GM13976 (cell line): ENCODE measurements at places on chromosomes 7 and 10.

DNA sequence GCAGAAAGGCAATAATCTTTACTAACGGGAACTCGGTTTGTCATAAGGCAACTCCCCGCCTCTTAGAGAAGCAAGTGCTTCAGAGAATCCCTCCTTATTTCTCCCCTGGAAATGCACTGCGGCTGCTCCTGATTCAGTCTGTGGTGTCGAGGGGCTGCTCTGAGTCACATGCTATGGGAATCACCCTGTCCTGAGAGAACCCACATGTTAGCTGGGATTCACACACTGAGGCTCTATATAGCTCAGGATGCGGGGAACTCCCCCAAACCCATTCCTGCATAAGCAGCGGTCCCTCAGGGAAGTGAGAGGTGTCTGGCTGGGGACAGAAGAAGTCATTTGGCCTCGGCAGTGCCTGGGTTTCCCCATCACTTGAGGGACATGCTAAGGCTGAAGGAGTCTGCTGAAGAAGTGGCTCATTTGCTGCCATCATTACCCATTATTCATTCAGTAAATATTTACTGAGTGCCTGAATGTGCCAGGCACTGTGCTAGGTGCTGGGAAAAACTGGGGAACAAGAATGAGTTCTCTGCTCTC is 87.5 kb downstream of the ATXN7L1 start:
- no peak for DNase-seq

GRCh38 chr7:101954499-101954898 is 137.1 kb downstream of the CUX1 start:
- DNase-seq, result no peak

DNA sequence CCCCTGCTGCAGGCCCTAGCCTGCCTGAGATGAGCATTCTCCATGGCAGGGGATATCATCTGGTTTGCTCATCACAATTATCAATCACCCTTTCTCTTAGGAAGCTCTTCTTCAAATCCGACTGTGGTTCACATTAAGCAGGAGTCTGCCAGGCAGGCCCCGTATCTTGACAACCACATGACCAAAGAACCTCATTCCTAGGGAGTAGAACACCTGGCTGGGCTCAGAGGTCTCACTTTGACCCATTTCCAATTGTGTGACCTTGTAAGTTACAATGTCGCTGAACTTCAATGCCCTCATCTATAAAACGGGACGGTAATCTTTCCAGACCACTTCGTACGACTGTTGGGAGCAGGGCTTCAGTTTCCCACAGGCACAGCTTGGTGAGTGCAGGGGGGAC is 156.4 kb upstream of the PCBD1 start:
- DNase-seq, result no peak

- DNase-seq, result no peak
Observed at GRCh38 chr7:16810573-16810972, 5.8 kb upstream of the AGR2 start.

DNA sequence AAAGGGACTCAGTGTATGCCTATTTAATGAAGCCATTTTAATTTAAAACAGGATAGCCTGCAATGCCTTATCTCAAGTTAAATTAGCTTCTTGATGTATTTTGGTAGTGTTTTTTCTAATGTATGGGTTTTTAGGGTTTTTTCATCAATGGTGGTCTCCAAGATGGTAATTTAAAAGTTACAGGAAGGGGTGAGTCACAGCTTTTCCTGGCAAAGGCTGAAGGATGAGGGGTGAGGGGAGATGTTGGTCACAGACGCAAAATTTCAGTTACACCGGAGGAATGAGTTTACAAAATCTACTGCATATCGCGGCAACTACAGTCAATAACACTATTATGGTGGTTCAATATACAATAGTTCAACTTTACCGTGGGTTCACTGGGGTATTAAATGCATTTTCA is 31.6 kb downstream of the CCDC3 start:
- DNase-seq, result no peak

GRCh38 chr7:33986951-33987947 is 81.9 kb downstream of the BMPER start:
- no peak for DNase-seq

DNA sequence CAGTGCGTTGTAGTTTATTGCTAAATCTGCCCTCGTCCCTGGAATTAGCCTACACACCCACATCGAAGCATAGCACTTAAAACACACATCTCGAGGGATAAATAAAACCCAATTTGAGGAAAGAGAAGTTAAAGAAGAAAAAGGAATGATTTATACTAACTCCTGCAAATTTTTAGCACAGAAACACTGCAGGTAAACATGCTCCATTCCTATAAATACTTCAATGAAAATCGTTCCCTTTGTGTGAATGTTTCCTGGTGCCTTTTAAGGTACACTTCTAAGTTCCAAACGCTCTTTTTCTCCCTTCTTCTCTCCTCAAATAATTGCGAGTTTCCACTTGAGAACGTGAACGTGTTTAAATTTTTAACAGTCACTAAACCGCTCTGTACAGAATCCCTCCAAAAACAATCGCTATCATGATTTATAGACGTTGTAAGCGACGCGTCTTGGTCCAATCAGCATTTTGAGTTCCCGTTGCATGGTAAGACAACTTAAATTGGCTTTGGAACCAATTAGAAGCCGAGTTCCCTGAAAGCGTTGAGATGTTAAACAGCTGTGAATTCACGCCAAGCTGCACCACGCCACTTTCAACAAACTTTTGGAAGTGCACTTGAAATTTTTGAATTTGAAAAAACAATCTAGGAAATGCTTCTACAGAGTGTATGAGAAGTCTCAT is 12.5 kb upstream of the EBLN1 start:
- DNase-seq, result peak; percentile 29

GRCh38 chr7:30880941-30881340 is 30.7 kb upstream of the AQP1 start:
- DNase-seq, result no peak

DNA sequence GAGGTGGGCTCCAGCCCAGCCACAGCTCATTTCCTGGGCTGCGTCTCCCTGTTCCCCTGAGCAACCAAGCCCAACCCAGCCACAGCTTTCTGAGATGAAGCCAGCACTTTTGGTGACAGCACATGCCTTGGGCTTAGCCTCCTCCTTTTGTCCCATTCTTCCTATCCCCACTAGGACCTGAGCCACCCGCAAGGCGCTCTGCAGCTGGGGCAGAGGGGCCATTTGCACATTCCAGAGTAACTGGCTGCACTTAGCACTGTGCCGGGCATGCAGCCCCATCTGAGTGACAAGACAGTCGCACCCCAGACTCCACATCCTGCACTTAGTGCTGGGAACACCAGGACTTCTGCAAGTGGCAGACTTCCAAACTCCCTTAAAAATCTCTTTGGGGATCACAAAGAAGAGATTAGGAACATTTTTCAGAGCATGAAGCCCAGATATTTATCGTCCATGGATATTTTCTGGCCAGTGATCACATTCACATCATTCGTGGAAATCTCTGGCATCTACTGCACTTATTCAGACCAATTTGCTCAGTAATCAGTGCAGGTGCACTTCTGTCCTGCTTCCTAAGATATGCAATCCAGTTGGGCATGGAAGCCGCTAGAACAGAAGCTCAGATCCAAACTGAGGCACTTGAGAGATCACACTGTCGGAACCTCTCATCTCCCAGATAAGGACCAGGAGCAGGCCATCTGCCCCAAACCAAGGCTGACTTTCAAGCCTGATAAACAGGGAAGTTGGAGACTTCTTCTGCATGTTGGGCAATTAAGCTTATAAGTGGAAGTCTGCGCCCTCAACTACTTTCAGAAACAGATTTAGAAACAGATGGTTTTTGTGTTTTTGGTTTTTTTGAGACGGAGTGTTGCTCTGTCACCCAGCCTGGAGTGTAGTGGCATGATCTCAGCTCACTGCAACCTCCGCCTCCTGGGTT is 26.4 kb downstream of the CHST15 start:
- DNase-seq, result no peak

GRCh38 chr10:6513476-6513875 is 66.6 kb downstream of the PRKCQ start:
- no peak for DNase-seq

DNA sequence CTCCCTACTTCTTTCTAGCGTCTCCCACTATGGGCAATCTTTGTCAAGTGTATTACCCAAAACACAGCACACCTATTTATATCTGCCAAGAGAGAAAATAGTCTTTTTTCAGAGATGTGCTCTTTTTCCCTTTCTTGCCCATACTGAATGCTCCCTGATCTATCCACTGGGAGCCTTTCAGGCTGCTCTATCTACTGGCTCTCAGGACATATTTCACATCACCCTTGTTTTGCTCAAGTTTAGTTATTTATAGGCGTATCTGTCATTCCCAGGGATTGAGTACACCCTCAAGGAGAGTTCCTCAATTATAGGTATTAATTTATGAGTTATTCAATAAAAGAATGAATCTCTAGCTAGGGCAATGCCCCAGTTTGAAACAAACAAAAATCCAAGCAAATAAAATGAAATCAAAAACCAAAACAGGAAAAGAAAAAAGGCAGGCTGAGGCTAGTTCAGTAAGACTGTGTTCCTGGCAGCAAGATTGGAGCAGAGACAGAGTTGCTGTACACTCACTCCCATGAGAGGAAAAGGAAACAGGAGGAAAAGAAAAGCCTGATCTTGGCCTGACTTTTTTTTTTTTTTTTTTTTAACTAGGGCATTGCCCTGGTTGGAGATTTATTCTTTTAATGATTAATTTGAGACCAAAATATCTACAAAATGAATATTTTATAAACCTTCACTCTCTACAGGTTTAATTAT is 665.9 kb upstream of the PCDH15 start:
- DNase-seq, result no peak

DNA sequence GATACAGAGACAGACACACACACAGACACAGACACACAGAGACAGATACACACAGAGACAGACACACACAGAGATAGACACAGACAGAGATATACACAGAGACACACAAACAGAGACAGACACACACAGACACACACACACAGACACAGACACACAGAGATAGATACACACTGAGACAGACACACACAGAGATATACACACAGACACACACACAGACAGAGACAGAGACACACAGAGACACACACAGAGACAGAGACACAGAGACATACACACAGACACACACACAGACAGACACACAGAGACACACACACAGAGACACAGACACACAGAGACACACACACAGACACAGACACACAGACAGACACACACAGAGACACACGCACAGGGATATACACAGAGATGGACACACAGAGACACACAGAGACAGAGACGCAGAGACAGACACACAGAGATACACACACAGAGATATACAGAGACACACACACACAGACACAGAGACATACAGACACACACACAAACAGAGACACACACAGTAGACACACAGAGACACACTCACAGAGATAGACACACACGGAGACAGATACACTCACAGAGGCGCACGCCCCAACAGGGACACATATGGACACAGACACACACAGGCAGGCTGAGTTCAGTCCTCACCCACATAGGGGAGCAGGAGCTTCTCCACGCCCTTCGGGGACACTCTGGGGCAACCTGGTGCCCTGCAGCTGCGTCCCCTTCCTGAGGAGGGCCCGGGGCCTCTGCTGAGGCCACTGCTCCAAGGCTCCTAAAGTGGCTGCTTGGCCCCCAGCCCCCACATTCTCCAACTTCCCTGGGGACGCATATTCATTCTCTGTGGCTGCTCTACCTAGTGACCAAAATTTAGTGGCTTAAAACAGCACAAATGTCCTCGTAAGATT is 10.3 kb upstream of the PPP2R2D start:
- no peak for DNase-seq

DNA sequence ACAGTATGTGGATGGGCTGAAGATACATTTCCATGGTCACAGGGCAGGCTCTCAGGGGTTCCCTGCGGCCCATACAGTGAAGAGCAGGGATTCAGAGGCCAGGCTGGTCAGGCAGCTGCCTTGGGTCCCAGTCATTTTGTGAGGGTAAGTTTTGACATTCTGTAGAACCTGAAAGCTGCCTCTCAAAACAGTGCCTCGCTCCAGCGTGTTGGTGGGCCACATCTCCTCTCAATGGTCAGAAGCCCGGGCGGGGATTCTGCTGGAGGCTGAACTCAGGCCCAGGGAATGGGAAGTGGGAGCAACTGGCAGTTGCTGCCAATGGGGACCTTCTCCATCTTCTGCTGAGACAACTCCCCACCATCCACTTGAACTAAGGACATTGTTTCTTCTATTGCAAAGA is 190.0 kb downstream of the PTPN20 start:
- DNase-seq, result no peak

DNA sequence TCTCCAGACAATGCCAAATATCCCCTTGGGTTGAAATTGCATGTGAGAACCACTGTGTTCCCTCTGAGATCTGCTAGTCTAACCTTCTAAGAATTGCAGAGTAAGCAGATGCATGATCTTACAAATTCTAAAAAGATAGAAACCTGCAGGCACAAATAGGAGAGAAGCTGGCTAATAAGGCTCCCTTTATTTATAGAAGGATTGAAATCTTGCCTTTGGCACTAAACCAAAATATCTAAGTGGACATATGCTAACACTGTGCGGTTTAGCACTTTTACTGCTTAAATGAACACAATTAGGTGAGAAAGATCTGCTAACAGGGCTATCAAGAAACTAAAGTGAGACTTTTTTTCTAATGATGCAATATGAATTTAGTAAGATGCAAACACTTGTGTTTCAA is 225.5 kb downstream of the DOCK4 start:
- no peak for DNase-seq

GRCh38 chr10:52956461-52956860 is 183.9 kb upstream of the MBL2 start:
- DNase-seq, result no peak

DNA sequence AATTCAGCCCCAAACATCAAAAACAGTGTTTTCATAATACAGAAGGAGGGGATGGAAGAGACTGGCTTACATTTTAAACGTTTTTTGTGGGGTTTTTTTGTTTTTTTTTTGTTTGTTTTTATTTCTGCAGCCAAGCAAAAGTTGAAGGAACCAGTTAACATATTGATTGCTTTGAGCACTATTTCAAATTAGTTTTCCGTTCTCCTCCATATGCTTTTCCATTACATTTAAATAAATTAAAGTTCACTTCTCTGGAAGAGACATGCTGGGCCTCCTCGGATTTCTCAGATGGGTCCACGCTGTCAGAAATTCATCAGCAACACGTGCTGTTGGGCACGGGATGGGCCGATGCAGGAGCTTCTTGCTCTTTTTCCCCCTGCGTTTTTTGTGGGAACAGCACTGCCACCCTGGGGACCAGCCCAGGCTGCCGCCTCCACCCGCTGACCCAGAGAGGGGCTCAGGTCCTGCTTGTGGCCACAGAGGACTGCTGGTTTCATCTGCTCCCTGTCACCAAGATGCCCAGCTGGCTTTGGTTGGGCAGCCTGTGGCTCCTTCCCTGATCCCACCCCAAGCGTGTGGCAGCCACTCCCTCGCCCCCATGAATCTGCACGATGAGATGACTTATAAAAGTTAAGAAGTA is 67.7 kb upstream of the CHST15 start:
- DNase-seq, result no peak

DNA sequence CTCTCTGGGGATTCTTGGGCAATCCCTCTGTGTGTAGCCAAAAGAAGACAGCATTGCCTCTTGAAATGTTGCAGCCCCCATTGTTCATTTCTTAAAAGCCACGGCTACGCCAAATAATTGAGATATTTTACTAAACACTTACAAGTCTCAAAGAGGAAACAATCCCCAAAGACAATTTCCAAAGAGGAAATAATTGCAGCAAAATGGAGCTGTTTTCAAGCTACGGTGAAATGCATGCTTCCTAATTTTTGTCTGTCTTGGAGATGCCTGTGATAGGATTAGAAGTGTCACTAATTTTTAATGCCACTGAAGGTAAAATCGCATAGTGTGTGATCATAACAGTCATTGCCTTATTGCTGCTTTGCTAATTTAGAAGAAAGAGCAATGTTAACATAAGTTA is 72.9 kb upstream of the NAMPT start:
- DNase-seq, result no peak

GRCh38 chr10:69684020-69684980 is 54.3 kb downstream of the FAM241B start:
- no peak for DNase-seq
